ENCODE measurements at places on chromosomes 11 and 22.

- peak; percentile 54 for DNase-seq
Observed at GRCh38 chr11:100687054-100687629, at the start of gene ARHGAP42. TSS of gene ARHGAP42 (plus strand) at chr11:100687288. CDS start at chr11:100687679, 391 bp downstream.

DNA sequence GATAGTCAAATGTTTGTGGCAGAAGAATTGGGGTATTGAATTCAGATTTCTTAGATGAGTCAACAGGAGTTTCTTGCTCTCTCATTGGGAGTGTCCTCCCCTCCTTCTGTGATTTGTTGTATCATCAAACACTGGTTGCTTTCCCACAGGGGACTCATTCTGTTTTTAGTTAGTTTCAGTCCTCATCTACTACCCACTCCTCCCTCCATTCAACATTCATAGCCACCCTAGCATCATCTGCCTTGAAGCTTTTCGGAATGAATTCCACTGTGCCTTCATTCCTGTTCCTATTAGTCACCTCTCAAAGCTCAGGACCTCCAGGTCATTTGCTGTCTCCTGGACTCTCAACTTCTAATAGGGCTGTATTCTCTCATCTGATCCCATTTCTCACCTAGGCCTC, 31.5 kb upstream of the RAB38 start:
- DNase-seq = no peak

- DNase-seq = peak; percentile 57
Observed at GRCh38 chr11:112795911-112796649, 165.1 kb upstream of the NCAM1 start.

DNA sequence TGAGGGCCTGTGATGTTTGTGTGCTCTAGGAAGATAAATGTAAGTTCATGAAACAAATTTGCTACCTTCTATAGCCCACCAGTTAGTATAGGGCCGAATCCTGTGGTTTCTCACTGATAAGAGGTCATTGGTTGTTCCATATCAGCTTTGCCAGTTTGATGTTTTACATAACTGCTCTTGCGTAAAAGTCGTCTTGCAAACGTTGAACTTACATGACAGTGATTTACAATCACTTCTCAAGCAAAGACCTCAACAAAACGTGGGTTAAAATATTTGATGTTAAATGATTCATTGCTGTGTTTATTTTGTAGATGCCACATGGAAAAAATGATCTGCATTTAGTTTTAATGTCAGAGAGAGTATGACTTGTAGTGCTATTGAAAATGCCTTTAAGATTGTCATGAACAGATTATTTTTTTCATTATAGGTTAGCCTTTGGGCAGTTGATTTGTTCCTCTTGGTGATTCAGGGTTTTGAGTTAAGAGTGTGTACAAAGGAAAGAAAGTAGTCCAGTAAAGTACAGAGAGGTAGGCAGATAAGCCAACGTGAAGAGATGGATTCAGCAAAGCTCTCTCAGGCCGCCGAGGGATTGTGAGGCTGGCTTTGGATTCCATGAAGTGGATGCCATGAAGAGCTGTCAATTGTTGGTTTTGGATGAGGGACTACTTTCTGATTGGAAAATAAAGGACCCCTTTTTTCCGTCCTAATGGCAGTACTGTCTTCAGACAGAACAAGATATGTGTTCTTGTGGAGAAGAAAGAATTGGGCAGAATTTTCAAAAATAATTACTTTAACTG, 2.6 kb downstream of the EWSR1 start:
- no peak for DNase-seq

GRCh38 chr11:102459393-102459792, 6.8 kb upstream of the TMEM123 start:
- DNase-seq = no peak

DNA sequence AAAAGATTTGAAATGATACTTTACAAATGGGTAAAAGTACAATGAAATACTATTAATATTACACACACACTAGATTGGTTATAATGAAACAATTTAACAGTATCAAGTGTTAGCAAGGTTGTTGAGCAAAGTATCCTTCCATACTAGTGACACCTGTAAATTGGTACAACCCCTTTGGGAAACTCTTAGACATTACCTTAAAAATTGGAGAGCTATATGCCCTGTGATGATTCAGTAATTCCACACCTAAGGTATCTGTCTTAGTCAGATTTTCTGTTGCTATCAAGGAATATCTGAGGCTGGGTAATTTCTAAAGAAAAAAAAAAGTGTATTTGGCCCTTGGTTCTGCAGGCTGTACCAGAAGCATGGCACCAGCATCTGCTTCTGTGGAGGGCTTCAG, 7.4 kb upstream of the GDPD4 start:
- no peak for DNase-seq

DNA sequence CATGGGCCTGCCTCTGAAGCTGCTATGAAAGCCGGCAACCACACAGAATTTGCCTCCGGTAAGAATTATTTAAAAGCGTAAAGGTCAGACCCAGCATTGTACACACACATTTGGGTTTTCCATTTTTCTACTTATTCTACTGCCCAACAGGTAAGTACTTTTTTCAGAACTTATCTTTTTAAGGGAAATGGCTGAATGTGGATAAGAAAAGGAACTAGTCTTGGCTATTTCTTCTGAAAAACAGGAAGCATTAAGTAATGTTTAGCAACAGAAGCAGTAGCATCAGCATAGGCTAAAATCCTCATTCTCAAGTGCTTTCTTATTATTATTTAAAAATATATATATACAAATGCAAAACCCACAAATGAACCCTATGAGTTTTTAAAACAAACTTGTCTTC, 103.1 kb downstream of the MPPED2 start:
- DNase-seq = peak; percentile 50

- no peak for DNase-seq
Observed at GRCh38 chr11:5846701-5847100, 5.0 kb upstream of the OR52E6 start.

DNA sequence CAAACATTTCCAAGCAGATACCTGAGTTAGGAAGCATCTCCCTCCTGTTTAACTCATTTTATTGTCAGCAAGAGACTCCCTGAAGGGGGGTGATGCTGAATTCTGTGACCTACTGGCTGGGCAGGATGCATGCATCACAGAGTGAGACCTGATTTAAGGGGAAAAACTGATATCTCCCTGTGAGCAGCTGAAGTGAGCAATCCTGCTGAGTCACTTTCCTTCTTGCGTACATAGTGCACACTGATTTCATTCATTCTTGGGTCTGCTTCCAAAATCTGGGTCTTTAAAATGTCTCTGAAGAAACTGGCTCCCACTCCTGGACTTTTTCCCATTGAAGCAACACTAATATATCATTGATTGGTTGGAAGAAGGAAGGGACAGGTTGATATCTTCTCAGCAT, 23.3 kb downstream of the P4HA3 start:
- DNase-seq = no peak

- peak; percentile 17 for DNase-seq
Observed at GRCh38 chr11:78168539-78169477, 19.6 kb downstream of the KCTD21 start.

- no peak for DNase-seq
Observed at GRCh38 chr11:109043315-109043714, 378.4 kb downstream of the DDX10 start.

DNA sequence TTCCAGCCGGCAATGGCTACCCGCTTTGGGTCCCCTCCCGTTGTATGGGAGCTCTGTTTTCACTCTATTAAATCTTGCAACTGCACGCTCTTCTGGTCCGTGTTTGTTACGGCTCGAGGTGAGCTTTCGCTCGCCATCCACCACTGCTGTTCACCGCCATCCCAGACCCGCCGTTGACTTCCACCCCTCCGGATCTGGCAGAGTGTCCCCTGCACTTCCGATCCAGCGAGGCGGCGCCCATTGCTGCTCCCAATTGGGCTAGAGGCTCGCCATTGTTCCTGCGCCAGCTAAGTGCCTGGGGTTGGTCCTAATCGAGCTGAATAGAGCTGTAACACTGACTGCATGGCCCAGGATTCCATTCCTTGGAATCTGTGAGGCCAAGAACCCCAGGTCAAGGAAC, 359.9 kb downstream of the CTTN start:
- DNase-seq = no peak

DNA sequence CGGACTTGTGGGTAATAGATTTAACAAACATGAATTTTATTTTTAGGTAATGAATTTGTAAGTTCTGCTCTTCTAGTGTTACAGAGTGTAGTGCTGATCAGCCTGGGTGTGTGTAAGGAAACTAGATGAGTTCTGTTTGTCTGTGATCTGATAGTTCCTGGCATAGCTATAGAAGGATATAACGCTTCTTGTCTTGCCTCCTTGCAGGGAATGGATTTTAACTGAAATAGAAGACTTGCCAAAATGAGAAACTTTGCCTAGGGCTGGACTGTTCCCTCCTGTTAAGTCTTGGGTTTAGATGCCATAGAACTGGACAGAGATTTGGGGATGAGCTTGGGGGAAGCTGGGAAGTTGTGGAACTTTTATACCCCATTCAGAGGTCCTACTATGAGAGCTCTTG, 11.6 kb downstream of the CCDC81 start:
- DNase-seq = peak; percentile 88

- DNase-seq = peak; percentile 68
Observed at GRCh38 chr22:45817745-45818423, 146.2 kb downstream of the ATXN10 start.

DNA sequence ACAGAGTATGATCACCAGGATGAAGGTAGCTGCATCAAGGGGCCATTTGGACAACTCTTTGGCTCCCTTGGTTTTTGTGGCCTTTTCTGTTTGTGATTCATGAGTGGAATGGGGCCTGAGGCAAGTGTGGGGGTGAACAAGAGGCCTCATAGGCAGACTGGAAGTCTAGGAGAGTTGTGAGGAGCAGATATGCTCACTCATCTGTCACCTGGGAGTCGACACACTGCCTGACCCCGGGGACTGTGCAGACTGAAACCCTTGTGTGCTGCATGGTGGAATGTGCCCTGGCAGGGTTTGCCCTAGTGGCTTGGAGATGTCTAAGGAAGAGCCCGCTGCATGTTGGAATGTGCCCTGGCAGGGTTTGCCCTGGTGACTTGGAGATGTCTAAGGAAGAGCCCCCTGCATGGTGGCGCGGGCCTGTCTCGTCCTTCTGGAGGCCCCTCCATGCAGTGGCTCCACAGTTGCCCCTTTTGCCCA, 60.0 kb downstream of the MED15 start:
- no peak for DNase-seq

GRCh38 chr22:49010901-49011300, 816.8 kb downstream of the BRD1 start:
- no peak for DNase-seq

DNA sequence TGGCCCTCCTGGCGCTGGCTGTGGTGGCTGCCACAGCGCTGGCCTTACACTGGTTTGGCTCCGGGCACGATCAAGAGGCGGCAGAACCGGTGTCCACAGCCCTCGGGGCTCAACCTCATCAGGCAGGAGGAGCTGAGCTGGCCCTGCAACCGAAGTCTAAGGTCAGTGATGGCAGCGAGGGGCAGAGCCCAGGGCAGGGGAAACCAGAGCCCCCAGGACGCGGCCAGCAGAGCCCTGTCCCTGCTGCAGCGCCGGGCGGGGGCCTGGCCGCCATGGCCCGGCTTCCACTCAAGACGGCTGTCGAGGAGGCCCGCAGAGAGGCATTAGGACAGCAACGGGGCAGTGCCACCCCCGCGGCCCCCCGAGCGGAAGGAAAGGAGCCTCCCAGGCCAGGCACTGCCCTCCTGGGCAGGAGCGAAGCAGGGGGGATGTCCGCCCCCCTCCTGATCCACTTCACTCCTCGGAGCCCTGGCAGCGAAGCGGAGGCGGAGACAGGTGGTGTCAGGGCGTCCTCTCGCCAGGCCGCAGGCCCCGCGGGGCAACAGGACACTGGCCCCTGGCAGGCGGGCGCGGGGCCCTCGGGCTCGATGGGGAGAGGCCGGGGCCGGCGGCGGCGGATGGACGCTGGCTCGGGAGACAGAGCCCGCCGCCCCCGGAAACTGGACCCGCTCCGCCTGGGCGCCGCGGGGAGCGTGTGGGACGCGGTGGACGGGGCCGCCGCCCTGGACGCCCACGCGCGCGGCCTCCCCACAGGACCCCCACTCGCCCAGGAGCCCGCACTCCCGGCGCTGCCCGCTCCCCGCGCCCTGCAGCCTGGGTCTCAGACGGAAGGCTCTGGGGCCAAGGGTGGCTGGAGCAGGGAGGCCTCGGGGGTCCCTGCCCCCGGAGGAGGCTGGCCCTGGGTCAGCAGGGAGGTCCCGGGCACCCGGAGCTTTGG, 895 bp downstream of the KLHDC7B start:
- DNase-seq = no peak

DNA sequence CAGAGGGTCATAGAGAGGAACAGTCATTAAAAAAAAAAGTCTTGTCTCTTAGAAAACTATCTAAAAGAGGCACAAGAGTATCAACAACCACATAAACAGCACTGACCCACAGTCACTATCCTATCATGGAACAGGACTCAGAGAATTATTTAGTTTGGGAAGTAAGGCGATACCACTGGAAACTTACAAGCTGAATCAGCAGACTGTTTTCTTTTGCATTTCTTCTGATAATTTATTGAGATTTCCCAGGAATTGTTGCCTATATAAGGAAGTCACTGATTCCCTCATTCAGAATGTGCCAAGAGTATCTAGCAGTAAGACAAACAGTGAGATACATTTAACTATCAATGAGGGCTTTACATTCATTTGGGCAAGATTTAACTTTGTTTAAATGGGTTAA, 304.1 kb downstream of the GUCY1A2 start:
- DNase-seq = no peak

- DNase-seq = no peak
Observed at GRCh38 chr11:7967826-7968225, 2.6 kb upstream of the NLRP10 start.

GRCh38 chr22:28939932-28940331, 56.6 kb downstream of the ZNRF3 start:
- DNase-seq = no peak

DNA sequence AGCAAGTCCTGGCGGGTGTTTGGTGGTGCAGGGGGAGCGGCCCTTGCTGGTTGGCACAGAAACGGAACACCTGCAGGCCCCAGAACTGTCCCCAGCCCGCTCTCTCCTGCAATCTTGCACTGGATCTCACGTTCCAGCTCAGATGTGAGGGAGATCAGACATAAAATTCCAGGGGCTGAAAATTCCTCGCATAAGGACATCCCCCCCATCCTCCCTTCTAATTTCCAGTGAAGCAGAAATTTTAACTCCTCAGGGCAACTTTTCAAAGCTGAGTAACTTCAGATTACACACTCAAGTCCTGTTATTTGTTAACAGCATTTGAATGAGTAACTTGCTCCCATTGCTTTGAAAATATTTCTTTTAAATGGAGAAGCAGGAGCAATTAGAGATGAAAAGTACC, 40.3 kb upstream of the RASSF10 start:
- DNase-seq = no peak
